ENCODE measurements at places on chromosomes 3 and 15.

GRCh38 chr3:152313914-152314313 lies 45.2 kb downstream of the MBNL1 start:
- no peak for DNase-seq

DNA sequence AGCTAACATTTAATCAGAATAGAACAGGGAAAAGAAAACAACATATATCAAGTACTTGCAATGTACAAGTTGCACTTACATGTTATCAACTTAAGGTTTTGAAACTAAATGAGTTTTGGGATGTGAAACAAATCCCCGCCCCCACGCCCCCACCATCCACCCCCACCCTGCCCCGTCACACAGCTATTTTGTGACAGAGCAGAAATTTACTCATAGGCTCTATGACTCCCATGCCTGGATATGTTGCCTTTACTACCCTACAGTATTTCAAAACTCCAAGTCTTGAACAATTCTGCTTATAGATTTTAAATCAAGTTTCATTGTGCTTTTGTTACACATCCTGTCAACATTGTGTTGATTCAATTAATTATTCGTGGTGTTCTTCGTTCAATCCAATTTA lies 18.1 kb upstream of the IL1RAP start:
- no peak for DNase-seq

DNA sequence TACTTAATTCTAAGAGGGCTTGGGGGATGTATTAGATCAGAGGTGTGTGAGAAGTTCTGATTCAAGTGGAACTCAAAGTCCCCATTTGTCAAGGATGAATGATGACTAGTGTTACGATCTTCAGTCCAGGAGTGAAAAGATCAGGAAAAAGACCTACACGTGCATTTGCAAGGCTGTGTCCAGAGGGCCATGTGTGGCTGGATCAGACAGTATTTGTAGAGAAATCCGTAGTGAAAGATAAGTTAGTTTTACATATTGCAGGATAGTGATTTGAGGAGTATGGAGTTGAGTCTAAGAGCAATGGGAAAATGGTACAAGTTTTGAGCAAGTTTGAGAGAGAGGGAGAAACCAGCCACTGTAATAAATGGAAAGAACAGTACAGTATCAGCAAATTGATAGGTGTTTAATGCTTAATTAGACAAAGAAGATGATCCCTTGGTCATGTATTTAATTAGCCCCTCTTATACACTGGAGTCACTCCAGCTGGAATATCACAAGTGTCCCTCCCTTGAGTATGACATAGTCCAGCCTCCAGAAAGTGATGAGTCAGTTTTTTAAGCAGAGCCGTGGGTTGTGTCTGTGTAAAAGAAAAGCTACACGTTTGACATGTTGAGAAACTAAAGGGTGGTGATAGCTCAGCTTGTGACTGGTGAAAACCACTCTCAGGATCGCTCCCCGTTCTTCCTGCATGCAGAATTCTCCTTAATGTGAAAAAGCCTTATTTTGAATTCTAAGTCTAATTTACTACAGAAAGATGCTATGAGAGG lies 348.8 kb downstream of the ROBO1 start:
- no peak for DNase-seq

DNA sequence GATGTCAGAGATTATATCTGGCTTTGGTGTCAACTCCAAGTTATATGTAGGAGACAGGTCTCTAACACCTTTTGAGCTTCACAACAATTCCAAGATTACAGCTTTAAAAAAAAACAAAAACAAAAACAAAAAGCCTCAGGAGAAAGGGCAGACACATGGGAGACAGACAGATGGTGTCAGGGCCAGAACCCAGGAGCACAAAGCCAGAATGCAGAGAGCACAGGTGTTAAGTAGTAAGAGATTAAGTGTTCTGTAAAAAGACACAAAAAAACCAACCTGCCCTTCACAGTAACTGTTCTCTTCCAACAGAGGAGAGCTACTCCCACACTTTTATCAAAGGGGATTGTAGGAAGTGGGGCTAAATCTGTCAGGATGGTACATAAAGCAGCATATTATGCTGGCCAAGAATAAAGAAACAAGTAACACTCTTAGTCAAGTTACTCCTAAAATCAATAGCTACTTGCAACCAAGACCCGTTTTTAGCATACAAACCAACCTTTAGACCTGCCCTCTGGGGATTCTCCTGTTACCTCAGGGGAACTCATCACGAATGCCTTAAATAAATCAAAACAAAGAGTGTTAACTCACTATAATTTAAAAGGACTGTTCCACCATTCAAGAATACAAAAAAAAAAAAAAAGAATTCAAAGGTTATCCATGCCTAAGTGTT lies 5.9 kb downstream of the CPEB1 start:
- DNase-seq: no peak

- no peak for DNase-seq
Measured at GRCh38 chr3:86890741-86891396, 100.1 kb downstream of the VGLL3 start.

DNA sequence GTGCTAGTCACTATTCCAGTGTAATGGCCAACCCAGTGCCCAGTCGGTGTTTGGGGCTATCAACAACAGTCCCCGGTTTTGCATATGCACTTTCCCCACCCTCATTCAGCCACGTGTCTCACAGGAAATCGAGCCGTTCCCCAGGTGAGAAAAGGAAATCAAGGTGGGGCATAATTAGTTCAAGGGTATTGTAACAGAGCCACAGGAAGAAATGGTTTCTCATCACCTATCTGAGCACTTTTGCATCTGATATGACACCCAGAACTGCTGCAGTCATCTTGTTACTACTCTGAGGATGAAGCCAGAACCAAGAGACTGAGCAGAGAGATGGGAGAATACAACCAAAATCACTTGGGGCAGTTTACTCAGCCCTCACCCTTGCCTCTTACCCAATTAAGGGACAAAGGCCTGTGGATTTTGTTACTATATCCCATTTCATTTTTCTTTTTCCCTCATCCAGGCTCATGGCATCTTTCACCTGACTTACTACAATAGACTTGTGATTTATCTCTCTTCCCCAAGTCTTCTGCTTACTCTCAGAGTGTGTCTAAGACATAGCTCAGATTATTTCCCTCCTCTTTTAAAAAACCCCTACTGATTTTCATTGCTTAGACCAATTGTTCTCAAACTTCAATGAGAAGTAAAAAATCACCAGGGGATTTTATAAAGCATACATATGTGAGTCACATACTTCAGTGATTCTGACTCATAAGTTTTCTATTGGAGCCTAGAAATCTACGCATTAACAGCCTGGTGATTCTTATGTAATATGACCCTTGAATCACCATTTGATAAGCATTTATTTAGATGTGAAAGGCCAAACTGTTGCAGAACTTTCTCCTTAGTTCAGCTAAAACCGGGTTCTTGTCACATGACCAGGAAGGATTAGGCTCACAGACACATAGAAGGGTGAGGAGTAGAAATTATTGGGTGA lies 40.5 kb downstream of the TRAT1 start:
- DNase-seq: no peak

- no peak for DNase-seq
Measured at GRCh38 chr15:92098869-92099268, 245.4 kb downstream of the SLCO3A1 start.

- DNase-seq: no peak
Measured at GRCh38 chr3:17044855-17045254, 160.1 kb downstream of the PLCL2 start.

GRCh38 chr15:97929456-97930229 lies 30.9 kb upstream of the ARRDC4 start:
- no peak for DNase-seq

GRCh38 chr15:75223688-75224087 lies 22.0 kb downstream of the C15orf39 start:
- no peak for DNase-seq

GRCh38 chr15:47814620-47815019 lies 97.3 kb downstream of the SEMA6D start:
- DNase-seq: no peak

DNA sequence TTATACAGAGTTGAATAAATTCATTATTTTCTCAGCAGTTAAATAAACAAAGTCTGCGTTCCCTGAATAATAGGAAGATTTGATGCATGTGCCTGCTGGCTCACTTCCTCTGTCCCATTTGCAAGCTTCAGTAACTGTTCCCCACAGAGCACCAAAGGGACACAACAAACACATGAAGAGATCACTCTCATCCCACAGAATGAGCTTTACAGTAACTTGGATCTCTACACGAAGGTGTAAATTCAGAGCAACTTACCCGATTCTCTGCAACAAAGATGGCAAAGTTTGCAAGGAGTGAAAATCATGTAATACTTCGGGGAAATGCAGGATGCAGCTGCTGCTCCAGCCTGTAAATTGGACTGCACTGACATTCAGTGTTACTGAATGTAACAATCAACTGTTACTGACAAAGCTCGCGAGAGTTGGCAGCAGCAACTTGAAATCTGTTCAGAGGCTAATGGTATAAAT lies at the start of gene BCHE:
Gene BCHE (minus strand): TSS at position 366 of the 468 bp plus-strand sequence. CDS start 6,390 bp downstream, outside the sequence.
- DNase-seq: peak; percentile 88

DNA sequence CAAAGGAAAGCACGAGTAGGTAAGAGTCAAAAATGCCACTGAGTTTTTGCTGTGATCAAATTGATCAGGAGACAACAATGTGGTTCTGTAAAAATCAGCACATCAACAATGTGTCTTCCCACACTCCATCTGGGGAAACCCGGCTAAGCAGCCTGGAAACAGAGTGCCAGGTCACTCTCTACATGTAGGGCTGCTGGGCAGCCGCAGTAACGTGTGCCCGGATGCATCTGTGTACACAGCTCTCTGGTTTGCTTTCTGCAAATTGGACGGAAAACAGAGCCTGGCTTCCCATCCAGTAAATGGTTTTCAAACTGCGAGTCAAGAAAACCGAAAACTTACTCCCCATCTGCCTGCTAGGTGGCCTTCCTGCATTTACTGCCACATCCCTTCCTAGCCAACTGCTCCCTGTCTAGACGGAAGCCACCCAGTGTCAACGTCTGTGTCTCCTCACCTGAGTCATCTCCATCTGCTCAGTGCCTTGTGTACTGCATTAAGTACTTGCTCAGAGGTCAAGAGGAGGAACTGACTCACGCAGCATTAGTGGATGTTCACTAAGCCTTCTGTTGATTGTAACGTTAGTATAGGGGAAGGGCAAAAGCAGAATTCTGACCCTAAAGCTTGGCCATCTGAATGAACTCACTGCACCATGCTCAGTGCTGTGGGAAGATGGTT lies 124.1 kb downstream of the TJP1 start:
- no peak for DNase-seq

GRCh38 chr3:64832098-64832497 lies 144.3 kb upstream of the ADAMTS9 start:
- no peak for DNase-seq

DNA sequence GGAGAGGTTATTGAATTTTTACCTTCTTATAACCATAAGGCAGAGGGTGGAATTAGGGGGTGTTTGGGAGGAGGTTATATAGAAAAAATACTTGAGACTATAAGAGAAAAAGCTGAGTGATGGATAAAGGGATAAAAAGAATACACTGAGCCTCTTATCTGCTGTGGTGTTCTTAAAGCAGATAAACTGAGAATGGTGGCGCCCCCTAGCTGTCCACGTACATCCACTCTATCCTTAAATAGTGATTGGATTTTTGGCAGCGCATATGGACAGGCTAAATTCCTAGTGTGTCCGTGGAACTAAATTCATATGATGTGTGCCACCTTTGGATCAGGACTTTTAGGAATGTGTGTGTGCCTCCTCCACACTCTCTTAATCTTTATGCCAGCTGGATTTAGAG lies 121.1 kb downstream of the OXSM start:
- DNase-seq: no peak

Measured in NCI-H2081 treated with DMSO at 0.1 percent for 48 hours (cell line).